Retinal pigment epithelial cell (primary cell): ENCODE measurements at places on chromosomes 6 and 20.
A peak's percentile ranks its signal among the peaks of the same experiment; 100 is the strongest.

- no peak for DNase-seq
These were observed 265.3 kb upstream of the TCF21 start for GRCh38 chr6:133623621-133624020.

DNA sequence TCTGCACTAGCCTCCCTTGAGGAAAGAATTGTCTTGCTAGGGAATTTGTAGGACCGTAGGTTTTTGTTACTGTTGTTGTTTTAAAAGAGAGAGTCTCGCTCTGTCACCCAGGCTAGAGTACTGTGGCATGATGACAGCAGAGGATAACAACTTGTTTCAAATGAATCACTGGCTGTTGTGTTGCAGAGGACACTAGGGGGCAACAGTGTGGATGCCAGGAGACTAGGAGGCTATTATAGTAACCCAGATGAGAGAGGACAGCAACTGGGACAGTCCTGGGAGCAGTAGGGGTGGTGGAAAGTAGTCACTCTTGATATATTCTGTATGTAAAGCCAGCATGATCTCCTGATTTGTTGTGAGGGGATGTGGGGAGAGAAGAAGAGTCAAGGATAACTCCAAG lies 41.8 kb upstream of the LAMA4 start:
- no peak for DNase-seq

- DNase-seq = no peak
These were observed 10.4 kb downstream of the IGF2R start for GRCh38 chr6:159979136-159979874.

DNA sequence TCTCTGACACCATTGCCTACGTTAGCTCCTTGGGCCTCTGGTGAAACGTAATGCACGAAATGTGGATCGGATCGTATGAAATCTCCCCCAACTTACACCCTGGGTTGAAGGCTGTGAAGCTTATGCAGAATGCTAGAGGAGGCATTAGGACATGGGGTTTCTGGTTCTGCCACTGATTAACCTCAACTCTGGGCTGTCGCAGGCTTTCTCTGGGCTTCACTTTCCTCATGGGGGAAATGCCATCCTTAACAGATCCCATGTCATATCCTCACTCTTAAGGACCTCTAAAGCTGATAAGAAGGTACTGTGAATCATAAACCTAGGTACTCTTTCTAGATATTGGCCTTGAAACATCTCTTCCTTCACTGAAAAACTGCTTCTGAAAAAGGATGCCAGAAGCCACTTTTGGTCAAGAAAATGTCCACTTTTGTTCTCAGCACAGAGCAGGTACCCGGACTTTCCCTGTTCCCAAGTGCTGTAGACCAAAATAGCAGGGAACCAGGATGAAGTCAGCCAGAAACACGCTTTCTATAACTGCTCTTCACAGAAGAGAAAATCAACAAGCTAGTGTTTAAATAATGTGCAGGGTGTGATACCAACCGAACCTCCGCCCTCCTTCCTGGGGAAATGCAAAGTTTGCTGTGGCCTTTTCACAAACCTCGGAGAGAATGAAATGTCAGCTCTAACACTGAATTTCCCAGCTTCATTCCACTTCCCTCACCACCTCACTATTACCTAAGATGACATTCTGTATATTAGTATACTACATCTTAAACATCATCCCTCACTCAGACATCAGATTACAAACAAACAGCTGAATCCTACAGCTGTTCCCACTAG lies 118.9 kb downstream of the BACH2 start:
- no peak for DNase-seq

DNA sequence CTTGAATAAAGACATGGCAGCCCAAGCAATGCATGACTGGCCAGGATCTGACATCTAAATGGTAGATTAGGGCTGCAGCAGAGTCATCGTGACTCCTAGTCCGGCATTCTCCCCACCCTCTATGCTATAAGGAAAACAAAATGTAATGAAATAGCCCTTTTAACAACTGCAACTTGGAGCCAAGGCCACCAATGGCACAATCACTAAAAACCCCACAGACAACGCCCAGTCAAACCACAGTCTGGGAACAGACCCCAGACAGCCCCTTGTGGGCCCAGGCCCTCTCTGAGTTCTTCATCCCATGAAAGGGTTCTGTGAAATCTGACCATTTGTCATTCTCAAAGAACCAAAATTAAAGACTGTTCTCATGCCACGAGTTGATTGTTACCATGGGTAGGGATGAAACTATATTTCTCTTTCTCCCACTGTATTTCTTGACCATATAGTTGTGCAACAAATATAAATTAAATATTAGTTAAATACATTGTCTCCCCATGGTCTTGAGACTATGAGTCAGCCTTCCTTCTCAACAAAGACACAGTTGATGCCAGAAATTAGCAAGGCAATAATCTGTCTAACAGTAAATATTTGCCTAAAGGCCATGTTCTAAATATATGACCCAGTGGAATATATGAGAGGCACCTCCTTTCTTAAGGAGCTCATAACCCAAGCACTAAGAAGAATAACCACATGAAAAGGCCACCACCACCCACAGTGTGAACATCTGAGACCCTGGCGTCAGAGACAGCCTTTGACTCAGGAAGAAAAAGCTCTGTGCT lies 85.6 kb upstream of the SSTR4 start:
- DNase-seq = peak; percentile 6

DNA sequence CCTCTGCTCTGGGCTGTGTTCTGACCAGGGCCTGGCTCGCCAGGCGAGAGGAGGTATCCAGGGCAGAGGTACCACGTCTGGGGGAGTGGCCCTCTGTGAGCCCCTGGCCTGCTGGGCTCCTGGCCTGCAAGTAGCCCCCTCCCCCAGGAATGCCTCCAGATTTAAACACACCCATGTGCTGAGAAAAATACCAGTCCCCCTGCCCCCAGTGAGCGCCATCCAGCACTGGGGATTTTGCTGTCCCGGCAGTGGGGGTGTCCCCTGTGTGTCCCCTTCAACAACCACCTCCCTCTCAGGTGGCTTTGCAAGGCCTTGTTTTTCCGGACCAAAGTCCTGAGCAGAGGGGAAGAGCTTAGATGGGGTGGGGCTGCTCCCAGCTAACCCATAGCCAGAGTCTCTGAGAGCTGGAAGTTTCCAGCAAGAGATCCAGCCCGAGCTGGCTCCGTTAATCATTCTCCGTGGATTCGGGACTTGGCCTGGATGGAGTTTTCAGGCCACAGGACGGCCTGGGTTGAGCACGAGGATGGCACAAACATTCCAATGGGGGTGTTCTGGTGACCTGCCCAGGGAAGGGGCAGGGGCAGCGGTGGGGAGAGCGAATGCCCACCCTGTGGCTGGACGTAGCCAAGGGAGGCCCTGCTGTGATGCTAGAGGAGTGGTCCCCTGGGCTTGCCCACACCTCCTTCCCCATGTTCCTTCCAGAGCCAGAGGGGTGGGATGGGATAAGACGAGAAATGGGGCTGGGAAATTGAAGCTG lies 29.0 kb downstream of the PCK1 start:
- no peak for DNase-seq

GRCh38 chr6:131183427-131184095 lies 48.3 kb downstream of the AKAP7 start:
- no peak for DNase-seq

- DNase-seq = no peak
These were observed 39.9 kb downstream of the KIAA1755 start for GRCh38 chr20:38220587-38221118.

- DNase-seq = no peak
These were observed 100.3 kb upstream of the MTHFD1L start for GRCh38 chr6:150765067-150765764.
